ENCODE measurements at places on chromosomes 6 and 20.
A peak's percentile ranks its signal among the peaks of the same experiment; 100 is the strongest.

DNA sequence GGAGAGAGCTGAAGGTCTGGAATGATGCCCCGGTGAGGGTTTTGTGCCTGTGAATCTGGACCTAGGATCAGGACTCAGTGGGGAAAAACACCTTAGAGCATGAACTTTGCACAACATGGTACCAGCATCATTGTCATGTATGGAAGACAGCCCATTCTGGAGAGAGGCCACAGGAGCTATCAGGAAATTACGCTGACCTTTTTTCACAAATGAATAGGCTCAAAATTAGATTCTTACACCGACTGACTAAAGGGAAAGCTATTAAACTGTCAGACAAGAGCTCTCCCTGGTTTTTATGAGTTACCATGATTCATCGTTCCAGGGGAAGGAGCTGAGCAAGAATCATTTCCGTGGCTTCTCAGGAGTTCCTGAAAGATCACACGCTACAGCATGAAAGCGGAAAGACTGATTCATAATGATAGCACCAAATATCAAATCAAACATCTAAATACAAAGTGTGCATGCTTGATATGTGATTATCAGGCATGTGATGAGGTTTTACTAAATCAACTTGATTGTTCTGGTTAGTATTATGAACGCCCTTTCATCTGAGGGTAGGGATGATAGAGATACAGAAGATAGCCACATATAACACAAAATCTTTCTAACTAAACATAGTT, 224.9 kb upstream of the SMLR1 start:
- no peak for DNase-seq

DNA sequence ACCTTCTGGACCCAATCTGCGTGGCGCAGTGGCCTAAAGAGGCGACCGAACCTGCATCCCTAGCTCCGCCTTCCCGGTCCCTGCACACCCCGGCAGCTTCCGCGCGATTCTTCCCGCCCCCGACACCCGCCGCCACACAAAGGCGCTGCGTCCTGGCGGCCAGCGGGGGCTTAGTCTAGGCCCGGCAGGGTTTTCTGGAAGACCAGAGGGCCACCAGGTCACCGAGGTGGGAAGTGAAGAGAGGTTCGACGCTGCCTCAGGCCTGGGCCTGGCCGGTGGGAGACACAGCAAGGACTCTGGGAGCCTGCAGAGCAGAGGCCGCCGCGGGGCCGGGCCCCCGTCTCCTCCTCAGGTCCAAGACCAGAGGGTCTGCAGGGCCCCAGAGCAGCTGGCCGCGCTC, 154.9 kb downstream of the OR2B2 start:
- peak; percentile 41 for DNase-seq

- DNase-seq = peak; percentile 26
Observed at GRCh38 chr20:30811885-30812671, 445.4 kb upstream of the DEFB115 start.

- DNase-seq = no peak
Observed at GRCh38 chr6:144055121-144055931, 40.0 kb downstream of the SF3B5 start.

DNA sequence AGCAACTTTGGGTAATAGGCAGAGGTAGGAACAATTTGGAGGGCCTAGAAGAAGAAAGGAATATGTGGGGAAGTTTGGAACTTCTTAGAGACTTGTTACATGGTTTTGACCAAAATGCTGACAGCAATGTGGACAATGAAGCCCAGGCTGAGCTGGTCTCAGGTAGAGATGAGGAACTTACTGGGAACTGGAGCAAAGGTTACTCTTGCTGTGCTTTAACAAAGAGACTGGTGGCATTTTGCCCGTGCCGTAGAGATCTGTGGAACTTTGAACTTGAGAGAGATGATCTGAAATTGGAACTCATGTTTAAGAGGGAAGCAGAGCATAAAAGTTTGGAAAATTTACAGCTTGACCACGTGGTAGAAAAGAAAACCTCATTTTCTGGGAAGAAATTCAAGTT, 28.3 kb upstream of the TMEM200A start:
- no peak for DNase-seq

DNA sequence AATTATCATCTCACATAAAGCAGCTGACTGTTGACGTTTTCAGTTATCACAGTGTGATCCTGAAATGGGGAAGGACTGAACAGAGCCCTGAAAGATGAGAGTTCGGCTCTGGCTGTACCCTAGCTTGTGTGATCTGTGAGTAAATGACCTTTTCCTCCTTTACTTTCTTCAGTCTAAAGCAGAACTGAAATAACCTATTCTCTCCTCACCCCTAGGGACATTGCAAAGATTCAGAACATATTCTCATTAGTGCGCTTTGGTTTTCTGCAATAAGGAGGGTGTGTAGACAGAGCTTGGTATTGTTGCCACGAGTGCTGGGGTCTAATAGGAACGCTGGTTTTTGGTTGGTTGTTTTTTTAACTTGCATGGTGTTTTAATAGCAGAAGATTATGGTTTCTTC, 16.7 kb downstream of the FARS2 start:
- no peak for DNase-seq

GRCh38 chr6:63640062-63640461, 4.5 kb downstream of the PHF3 start:
- DNase-seq = no peak

GRCh38 chr6:132016396-132016795, 65.2 kb upstream of the CCN2 start:
- DNase-seq = no peak

- DNase-seq = no peak
Observed at GRCh38 chr6:108563292-108563691, 2.6 kb downstream of the FOXO3 start.

DNA sequence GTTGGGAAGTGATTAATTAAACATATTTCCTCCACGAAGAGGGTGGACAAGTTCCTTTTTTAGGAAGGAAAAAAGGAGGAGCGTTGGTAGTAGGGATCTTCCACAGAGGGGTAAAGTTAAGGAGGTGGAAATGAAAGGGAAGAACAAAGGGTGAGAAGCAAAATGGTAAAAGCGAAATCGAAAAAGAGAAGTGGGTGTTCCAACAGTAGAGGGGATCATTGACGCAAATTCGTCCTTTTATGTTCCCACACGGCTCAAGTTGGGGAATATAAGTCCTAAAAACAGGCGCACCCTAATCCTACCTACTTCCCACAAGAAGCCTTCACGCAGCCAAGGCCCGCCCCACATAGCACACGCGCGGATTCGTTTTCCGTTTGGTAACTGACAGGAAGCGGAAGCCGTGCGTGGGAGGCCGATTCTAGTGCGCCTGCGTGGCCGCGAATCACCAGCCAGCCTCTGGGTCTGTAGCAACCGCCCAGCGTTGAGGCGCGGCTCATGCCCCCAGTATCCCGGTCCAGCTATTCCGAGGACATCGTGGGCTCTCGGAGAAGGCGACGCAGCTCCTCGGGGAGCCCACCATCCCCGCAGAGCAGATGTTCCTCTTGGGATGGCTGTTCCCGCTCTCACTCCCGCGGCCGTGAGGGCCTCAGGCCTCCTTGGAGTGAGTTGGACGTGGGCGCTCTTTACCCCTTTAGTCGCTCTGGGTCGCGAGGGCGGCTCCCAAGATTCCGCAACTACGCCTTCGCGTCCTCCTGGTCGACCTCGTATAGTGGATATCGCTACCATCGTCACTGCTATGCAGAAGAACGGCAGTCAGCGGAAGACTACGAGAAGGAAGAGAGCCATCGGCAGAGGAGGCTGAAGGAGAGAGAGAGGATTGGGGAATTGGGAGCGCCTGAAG, at the start of gene NKAPL:
Gene NKAPL (plus strand): TSS at position 421 of the 901 bp plus-strand sequence. CDS start 75 bp downstream, at position 496.
- peak; percentile 88 for DNase-seq

- DNase-seq = no peak
Observed at GRCh38 chr20:11867291-11867919, 50.3 kb upstream of the BTBD3 start.

- DNase-seq = no peak
Observed at GRCh38 chr6:35924146-35924545, 3.2 kb upstream of the SRPK1 start.

DNA sequence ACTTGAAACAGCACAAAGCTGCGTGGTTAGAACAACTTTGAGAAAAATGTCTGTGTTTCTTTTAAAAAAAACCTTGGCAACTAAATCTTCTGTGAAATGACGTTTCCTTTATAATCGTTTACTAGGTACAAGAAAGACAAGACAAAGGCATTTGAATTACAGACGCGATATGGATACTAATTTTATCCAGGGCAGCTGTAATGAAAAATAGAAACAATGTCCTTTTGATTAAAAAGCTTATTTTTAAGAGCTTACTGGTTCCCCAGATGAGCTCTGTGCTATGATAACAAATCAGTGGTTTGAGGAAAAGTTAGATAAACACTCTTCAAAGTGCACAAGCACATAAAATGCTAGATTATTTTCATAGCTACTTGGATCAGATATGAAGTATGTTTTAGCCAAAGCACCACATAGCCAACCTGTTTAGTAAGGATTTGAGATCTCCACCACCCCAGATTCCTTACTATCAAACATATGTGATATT, 1.6 kb upstream of the SYNCRIP start:
- no peak for DNase-seq

GRCh38 chr20:31673943-31674463, 36.3 kb downstream of the COX4I2 start:
- DNase-seq = no peak

DNA sequence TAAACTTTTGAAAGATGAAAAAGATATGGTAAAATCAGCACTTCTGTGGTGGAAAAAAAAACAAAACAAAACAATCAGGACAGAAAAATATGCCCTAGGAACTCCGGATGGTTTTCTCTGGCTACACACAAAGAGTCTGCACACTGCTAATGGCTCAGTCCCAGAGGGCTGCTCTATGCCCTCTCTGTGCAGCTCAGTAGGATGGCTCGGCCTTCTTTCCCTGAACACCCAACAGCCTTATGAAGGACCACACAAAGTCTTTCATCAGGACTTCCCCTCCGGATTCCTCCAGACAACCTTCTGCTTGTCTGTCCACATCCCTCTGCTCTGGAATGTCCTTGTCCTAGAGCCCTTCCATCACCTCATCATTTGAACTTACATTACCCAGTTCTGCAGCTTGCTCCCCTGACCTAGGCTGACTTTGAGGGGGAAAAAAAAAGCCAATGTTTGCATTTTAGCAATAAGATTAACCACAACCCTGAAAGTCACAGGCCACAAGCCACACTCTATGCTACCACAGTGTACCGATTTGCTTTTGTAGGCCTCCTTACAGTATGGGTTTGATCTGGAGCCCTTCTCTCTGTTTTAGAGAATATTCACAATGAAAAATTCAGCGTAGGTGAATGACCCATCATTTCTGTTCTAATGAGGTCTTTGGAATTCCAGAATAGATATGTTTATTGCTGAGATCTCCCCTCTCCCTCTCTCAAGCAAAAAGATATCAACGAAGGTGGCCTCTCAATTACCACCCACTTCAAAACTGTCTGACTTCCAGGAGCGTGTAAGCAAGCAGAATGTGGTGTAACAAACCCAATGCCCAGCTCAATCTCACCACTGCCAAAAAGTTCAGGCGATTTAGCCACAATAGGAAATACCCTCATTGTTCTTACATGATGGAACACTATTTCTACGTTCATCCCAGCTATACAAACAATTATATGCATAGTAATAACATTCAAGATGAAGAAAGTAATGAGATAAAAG, 164.0 kb downstream of the GMDS start:
- DNase-seq = no peak

- DNase-seq = no peak
Observed at GRCh38 chr6:90978046-90978445, 391.2 kb upstream of the MAP3K7 start.

- peak; percentile 15 for DNase-seq
Observed at GRCh38 chr6:154606457-154606856, 96.0 kb upstream of the CNKSR3 start.

GRCh38 chr6:130932438-130932837, 105.2 kb downstream of the SMLR1 start:
- DNase-seq = no peak

DNA sequence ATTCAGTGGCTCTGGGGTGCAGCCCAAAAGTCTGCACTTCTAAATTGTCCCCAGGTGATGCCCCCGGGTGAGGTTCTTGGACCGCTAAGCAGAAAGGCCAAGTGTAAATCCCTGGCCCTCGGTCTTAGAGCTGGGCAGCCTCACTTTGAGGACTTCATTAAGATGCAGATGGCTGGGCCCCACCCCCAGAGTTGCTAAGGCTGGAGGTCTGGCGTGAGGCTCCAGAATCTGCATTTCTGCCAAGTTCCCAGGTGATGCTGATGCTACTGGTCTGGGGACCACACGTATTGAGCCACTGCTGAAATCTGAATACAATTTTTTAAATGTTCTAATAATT, 735 bp upstream of the SLC23A2 start:
- DNase-seq = peak; percentile 30

DNA sequence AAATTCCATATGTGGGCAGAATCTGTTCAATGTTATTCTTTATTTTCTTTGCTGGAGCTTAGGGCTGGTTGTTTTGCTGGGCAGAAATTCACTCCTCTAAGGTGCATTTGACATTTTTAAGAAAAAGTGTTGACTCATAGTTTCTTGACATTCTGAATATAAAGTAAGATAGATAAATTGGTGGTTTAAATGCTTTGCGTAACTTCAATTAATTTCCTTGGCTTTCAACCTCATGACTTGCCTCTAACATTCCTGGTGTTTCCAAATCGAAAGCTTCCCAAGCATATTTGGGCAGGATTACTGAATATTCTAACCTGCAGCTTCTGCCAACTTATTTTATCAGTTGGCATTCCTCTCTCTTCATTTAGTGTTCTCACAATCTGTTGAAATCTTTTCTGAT, 718.7 kb upstream of the ADGRB3 start:
- no peak for DNase-seq

- DNase-seq = no peak
Observed at GRCh38 chr6:36769676-36770499, 69.4 kb downstream of the CPNE5 start.

GRCh38 chr20:17872959-17873358, 95.6 kb downstream of the SNX5 start:
- DNase-seq = no peak

GRCh38 chr20:33730946-33731692, 677 bp upstream of the ZNF341 start:
- DNase-seq = no peak

DNA sequence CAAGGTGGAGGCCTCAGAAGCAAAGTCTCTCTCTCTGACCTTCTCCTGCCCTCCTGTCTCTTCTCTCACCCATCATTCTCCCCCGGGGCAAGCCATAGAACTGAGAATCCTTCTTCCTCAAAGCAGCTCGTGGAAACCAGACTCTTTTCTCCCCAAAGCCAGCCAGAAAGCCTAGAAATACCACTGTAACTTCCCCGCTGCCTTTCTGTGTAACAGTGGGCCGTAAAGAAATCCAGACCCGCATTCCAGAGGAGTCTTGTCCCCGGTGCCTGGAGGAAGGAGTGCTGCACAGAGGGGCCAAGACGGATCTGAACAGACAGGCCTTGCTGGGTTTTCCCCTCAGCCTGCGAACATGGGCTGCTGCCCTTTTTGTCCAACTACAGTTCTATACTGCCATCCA, 977 bp upstream of the SLC22A2 start:
- DNase-seq = no peak

- no peak for DNase-seq
Observed at GRCh38 chr20:61868006-61868405, 197.7 kb downstream of the TAF4 start.

GRCh38 chr20:17873410-17874270, 95.0 kb downstream of the SNX5 start:
- peak; percentile 96 for DNase-seq

Measured in testis (tissue), 5 donors.